Erythroblast (primary cell): ENCODE measurements at places on chromosomes 12 and 14.

- DNase-seq, result no peak
Measured at GRCh38 chr14:93736378-93737014, 51.8 kb downstream of the PRIMA1 start.

DNA sequence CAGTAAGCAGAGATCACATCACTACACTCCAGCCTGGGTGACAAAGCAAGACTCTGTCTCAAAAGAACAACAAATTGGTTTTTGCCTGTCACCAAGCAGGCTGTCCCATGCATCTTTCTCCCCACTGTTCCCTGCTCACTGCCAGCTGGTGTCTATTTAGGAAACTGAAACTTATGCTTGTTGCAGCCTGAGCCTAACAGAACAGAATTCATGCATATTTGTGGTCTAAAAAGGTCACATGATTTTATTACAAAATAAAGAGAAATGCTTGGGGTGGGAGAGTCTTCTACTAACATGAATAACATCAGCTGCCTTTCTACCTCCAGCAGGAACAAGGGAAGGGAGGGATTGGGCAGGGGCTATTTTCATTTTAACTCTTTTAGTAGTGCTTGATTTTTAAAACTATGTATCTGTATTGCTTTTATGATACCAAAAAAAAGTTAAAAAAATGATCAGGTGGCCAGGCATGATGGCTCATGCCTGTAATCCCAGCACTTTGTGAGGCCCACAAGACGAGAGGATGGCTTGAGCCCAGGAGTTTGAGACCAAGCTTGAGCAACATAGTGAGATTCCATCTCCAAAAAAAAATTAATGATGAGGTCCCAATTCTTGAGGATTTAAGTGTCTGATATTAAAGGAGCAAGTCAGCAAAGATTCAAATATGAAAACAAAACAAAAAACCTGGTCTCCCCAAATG lies 923 bp downstream of the STAT2 start:
- DNase-seq, result peak; percentile 44

- DNase-seq, result no peak
Measured at GRCh38 chr12:76920172-76921099, 41.6 kb upstream of the CSRP2 start.

DNA sequence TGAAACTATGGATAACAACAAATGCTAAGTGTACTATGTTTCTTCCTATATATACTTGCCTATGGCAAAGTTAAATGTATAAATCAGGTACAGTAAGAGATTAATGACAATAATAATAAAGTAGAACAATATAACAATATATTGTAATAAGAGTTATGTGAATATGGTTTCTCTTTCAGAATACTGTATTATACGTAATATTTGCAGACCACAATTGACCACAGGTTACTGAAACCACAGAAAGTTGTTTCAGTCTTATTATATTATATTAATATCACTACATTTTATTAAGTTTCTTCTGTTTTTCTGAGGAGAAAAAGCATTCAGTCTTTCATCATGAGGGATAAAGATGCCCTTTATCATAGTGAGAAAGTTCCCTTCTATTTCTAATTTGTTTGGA lies 131.2 kb downstream of the EML1 start:
- no peak for DNase-seq

GRCh38 chr12:117525766-117526165 lies 164.3 kb upstream of the NOS1 start:
- DNase-seq, result no peak

- no peak for DNase-seq
Measured at GRCh38 chr12:53795927-53796326, 44.1 kb upstream of the CISTR start.
